ENCODE measurements at places on chromosomes 13 and 19.

DNA sequence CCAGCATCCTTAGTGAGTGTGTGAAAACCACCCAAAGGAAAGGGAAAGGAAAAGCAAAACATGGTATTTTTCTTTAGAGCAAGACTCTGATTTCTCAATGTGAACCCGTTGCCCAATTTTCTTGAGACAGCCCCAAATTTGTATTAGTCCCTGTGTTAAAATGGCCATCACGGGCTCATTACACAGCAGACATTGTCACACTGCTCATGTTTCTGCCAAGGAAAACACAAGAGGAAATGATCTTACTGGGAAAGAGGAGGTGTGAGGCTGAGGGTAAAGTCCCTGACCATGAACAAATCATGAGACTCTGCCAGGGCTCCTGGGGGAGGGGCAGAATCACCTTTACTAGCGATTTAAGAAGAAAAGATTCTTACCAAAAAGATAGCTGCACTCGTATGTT lies 54.4 kb downstream of the FAM124A start:
- DNase-seq: no peak

DNA sequence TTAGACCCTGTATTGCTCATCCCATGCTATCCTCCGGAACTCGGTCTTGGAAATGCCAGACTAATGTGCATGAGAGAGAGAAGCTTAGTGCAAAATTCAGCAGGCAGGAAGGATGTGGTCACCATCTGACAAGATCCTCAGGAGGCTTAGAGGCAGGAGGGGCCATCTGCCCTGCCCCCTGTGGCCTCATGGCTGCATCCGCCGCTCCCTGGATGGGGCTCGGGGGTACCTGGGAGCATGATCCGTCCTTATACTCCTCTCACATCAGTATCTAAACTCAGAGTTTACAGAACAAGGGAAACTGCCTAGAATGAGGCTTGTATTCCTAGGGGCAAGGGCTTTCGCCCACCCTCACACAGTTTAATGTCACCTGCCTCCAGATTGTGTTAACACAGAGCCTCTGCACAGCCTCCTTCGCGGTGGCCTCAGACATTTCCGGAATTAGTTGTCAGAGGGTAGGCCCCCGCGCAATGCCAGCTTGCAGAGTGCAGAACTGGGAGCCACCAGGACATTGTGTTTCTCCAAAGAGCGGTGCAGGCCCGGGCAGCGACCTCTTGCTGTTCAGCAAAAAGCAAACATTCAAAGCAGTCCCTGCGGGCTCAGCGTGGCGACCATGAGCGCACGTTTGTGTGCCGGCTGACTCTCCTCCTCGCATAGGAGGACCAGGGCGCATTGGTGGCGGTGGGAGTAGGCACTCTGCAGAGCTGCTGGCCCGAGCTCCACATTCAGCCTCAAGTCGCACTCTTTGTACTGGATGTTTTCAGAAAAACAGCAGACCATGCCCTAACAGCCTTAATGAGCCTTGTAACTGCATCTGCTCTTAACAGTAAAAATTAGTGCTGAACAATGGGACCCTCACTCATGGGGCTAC lies 39.1 kb downstream of the GPR12 start:
- DNase-seq: peak; percentile 38

- DNase-seq: no peak
These were observed 104.4 kb upstream of the LSM14A start for GRCh38 chr19:34067861-34068271.

DNA sequence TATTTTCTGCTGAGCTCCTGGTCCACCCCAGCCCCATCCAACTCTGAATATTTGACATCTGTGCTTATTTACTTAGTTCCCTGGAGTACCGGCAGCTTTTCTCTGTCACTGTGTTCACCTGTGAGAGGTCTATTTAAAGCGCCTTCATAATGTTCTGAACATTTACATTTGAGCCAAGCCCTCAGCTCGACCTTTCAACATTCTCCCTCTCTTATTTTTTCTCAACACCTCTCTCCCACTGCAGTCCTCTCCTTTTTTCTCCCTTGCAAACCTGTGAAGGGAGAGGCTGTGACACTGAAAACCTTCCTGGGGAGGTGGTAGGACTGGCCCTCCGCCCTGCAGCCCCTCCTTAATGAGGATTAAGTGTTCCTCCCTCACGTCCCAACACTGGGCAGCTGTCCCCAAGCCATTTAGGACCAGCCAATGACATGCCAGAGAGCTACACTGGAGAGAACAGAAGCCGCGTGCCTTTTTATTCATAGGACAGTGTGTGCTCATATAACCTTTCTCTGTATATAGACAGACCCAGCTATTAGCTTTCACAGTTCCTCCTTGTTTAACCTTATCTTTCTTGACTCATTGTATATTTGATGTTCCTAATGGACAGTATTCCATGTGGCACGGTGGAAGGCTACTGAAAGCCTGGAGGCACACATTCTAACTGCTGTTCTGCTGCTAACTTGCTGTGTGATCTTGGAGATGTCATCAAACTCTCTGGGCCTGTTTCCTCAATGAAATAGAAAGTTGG lies 134.8 kb downstream of the NUFIP1 start:
- DNase-seq: no peak

DNA sequence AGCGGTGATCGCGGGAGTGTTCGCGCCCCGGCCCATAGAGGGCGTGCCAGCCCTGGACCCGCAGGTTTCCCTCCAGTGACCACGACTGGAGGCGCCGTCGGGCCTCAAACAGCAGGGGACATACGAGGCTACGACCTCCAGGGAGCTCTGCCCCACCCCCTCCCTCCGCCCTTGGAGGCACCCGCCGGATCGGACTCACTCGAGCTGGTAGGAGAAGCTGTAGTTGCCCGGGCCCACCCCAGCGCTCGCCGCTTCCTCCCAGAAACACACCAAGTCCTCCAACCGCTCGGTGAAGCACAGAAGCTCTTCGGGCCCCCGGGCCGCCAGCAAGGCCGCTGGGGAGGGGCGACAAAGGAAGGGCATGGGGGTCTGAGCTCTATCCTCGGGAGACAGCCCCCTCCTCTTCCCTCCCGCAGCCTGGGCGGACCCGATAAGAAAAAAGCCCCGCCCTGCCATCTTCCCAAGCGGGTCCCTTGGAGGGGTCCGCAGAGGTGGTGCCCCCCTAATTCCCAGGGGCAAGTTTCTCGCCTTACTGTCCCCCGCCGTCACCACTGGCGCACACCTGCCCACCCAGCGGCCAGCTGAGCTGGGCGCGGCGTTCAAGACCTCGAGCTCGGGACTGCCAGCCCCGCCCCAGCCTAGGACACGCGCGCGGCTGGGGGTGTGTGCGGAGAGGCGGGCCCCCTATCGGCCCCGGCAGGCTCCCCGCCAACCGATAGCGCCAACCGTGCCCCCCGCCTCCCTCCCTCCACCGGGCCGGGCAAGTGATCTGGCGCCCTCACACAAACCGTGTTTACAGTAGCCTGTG lies 1.0 kb downstream of the EPOR start:
- peak; percentile 65 for DNase-seq

- DNase-seq: no peak
These were observed 88.2 kb downstream of the FREM2 start for GRCh38 chr13:38775085-38775484.

- DNase-seq: no peak
These were observed 185.9 kb downstream of the NALCN start for GRCh38 chr13:101230271-101230890.

DNA sequence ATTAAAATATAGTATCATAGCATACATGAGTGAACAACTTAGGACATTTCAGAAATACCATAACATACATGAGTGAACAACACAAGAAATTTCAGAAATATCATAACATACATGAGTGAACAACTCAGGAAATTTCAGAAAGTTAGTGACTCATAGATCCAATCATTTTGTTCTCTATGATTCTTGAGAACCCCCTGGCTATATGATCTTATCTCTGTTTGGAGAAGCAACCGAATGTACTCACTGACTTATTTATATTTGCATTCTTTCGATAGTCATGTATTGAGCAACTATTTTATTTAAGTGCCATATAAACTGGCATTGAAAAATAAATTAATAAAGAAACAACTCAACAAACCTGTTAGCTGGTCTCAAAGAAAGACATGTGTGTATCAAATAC lies 251.1 kb downstream of the EFNB2 start:
- DNase-seq: no peak

DNA sequence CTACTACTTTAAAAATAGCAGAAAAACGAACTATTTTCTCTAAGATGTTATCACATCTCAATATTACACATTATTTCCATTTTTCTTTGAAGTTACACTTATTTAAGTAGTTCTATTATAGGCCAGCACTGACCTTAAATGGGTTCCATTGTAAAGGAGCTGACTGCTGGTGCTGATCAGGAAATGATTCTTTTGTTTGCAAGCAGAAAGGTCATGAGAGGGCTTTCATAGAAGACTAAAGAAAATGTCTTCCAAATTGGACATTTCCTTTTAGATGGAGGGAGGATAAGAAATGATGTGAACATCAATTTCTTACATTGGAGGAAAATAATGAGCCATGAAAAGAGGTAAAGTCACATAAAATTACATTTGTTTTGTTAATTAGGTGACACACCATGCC lies 96.2 kb downstream of the SUCLA2 start:
- no peak for DNase-seq

DNA sequence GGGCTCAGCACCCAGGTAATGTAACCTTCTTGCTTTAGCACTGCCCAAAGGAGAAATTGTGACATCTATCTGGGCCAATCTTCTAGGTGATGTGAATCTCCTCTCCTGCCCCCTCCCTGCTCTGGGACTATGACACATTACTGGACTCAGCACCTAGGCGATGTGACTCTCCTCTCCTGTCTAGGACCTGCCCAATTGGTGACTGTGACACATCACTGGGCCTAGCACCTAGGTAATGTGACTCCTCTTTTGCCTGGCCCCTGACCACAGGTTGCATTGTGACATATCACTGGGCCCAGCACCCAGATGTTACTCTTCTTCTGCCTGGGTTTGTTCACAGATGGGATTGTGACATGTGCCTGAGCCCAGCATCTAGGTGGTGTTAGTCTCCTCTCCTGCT lies 45.0 kb downstream of the ZNF85 start:
- DNase-seq: no peak

GRCh38 chr13:93865235-93865634 lies 614.2 kb downstream of the DCT start:
- DNase-seq: no peak

DNA sequence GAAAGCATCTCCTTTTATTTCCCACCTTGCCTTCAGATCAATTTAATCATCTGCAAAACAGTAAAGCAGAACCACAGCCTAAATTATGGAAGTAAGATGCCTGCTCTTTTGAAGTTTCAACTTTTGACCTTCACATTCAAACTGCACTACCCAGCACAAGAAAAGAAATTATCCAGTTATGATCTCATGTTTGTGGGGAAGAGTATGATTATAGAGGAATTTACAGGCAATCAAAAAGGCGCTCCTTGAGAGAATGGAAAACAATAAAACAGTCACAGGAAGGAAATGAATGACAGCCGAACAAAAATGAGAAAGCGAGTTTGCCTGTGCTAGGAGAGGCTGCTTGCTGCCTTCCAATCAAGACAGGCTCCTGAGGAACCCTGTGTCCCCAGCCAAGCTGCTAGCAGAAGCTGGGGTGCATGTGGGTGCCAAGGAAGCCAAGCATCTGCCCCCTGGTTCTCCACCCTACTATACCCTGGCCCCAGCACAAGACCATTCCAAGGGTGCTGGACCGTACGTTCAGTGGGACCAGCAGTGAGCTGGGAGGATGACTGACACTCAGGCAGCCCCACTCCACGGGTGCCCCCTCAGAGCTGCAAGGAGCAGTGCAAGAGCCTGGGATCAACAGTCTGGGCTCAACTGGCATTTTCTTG lies 47.8 kb downstream of the PEPD start:
- no peak for DNase-seq

DNA sequence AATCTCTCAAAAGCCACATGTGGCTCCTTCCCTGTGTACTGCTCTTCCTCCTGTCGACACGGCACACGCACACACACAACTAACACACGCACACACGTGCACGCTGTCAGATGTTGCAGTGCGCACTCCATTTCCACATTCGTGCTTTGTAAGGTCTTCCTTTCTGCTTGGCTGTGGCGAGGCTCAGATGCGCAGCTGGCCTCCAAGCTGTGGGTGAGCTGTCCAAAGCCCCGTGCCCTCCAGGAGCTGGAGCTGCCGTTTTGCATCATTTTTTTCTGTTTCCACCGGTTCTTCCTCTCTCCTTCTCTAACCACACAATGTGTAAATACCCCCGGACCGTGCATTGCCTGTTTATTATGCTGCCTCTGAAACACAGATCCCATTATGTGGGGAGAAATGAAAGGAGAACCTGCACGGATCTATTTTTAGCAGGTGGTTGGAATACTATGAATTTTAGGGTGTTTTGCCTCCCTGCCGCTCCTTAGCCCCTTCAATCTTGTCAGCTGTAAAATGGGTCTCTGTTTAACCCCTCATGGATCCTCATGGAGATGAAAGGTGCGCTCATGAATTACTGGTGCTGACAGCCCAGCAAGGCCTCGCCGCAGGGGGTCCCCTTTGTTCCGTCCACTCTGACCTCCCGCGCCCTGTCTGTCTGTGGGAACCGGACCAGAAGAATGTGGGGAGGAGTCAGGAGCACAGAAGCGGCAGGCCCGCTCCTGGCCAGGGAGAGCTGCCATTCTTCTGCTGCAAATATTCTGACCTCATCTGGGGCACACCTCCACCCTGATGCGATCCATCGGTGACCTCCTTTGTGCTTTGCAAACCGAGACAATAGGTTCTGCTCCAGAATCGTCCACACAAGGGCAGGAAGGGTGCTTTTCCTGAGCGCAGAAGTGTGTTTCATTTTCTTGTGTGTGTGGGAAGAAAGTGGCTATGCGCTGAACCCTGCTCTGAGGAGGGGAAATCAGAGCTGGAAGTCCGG lies 137.7 kb downstream of the SOX1 start:
- no peak for DNase-seq

DNA sequence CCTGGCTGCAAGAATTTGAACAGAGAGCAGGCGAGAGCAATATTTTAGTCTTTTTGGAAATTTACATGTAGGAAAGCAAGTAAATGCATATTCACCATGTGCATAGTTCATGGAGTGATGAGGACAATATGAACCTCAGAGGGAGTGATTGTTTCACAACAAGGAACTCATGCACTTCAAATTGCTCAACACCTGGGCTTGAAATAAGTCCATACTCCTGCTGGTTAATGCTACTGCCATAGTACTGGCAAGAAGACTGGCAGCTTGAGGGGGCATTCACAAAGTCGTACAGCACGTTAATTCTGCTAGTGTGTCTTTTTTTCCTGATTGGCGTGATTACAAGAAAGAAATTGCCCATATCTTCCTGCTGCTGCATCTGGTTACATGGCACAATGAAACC lies 267.6 kb downstream of the PCDH17 start:
- no peak for DNase-seq

- no peak for DNase-seq
These were observed 4.3 kb downstream of the CD37 start for GRCh38 chr19:49339301-49340068.
